Activated naive CD8-positive, alpha-beta T cell treated with anti-CD3 and anti-CD28 coated beads, Interleukin-2, amount 10 ng/mL, durations not matched to agents 7 days and 5 days (primary cell): ENCODE measurements at places on chromosomes 12 and 14.

DNA sequence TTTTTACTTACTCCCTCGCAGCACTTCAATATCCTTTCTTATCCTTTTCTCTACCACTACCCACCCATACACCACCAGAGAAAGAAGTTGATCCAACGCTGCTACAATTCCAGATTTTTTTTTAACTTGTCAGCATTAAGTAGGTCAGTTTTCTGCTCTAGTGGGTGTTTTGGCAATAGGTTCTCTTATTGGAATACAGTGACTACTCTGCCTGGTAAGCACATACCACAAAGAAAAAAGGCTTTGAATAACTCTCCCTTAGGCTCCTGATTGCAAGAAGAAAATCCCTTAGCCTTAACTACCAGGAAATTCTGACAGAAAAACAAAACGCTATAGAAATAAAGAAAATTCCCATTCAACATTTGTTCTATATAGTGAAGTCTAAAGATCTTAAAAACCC, 72.0 kb downstream of the NUMB start:
- no peak for DNase-seq

GRCh38 chr12:67444542-67444941, 175.4 kb downstream of the CAND1 start:
- DNase-seq = no peak

DNA sequence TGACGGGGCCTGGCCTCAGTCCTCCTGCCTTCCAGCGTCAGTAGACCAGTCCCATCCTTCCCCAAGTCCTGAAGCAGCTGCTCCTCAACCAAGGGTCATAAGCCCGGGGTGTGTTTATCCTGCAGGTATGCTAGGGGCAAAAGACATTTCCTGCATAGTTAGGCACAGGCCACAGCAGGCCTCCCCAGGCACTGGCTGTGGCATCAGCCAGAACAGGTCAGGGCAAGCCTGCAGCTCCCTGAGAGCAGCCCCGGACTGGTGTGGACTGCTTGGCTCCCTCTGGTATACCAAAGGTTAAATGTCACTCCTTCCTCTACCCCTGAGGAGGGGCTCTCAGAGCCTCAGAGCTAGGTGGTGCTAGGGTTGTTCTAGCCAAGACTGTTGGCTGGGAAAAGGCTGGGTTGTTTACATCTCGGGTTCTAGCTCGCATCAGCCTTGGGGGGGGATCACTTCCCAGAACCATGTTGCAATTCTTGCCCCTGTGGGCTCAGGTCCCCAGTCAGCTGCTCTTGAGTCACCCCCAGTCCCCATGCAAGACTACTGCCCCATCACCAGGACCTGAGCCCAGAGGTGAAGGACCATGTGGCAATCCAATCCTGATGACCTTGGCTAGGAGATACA, 2.9 kb downstream of the MMP14 start:
- DNase-seq = no peak

GRCh38 chr12:89319606-89320005, 32.7 kb downstream of the DUSP6 start:
- DNase-seq = no peak

DNA sequence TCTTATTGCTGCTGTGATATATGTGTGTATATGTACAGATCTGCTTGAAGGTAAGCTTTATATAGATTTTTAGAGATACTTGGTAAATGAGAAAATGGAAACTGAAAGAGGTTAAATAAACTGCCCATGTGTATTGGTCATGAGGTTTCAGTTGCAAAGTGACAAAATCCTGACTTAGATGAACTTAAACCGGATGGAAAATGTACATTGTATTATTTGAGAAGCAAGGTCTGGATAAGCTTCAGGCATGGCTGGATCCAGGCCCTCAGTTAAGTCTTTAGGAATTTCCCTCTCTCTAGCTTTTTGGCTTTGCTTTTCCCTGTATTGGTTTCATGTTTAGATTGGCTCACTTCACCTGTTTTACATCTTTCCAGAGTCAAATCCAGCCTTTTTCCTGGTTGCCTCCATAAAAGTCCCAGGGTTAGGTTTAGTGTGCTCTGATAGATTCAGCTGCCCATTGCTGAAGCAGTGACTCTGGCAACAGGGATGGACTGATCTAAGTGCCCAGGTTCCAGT, 21.0 kb upstream of the MAP1LC3B2 start:
- no peak for DNase-seq

DNA sequence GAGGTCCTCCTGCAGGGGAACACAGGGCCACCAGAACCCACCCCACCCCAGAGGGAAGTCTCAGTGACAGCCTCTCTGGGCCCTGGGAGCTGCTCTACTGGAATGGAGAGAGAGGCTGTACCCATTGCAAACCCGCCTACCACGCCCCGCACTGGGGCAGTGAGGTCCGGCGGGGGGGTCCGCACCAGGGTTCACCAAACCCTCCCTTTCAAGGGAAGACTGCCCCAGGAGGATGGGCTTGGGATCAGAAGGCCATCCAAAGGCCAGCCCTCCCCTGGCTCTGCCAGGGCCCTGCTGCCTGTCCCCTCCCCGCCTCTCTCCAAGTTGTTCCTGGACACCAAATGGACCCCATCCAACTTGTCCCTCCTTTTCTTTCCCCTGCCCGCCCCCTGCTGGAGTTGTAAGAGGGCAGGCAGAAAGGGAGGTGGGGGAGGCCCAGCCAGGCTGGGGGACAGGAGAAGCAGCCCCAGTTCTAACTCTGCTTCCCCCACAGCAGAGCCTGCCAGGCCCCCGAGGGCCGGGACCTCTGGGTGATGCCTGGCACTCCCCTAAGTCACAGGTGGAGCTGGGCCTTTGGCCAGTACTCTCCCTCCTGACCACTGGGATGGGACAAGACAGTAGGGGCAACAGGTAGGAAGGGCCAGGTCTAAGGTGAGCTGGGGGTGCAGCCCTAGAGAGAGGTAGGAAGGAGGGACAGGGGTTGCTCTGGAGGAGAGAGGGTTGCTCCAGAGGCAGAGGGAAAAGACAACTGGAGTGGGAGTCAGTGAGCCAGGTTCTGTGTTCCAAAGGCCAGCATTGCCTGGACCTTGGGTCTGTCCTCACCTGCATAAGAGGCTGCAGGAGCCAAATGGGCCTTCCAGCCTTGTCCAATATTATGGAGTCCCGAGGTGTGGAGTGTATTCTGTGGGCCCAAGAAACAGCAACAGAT, 3.2 kb upstream of the DIO3 start:
- no peak for DNase-seq

GRCh38 chr14:61229475-61229888, 51.7 kb downstream of the TMEM30B start:
- DNase-seq = no peak

DNA sequence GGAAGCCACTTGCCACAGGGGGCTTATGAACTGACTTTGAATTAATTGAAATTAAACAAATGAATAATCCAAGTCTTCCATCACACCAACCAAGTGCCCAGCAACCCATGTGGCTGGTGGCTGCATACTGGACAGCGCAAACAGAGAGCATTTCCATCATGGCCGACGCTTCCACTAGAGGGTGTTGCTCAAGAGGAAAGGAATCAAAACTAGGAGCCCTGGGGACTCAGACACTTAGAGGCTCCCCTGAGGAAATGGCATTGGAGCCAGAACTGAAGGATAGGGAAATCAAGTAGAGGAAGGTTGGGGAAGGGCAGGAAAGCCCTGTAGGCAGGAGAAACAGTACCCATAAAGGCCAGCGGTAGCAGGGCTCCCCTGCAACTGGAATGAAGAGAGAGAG, 50.6 kb upstream of the NUAK1 start:
- no peak for DNase-seq
